ENCODE measurements at places on chromosomes 16 and 17.

- DNase-seq, result no peak
Observed at GRCh38 chr16:17939723-17940122, 396.8 kb downstream of the NPIPA8 start.

GRCh38 chr17:38628441-38628840, 22.7 kb upstream of the SRCIN1 start:
- peak; percentile 40 for DNase-seq

GRCh38 chr16:73536931-73537330, 489.0 kb upstream of the ZFHX3 start:
- DNase-seq, result no peak

- no peak for DNase-seq
Observed at GRCh38 chr17:83156408-83156807, 77.0 kb downstream of the METRNL start.

DNA sequence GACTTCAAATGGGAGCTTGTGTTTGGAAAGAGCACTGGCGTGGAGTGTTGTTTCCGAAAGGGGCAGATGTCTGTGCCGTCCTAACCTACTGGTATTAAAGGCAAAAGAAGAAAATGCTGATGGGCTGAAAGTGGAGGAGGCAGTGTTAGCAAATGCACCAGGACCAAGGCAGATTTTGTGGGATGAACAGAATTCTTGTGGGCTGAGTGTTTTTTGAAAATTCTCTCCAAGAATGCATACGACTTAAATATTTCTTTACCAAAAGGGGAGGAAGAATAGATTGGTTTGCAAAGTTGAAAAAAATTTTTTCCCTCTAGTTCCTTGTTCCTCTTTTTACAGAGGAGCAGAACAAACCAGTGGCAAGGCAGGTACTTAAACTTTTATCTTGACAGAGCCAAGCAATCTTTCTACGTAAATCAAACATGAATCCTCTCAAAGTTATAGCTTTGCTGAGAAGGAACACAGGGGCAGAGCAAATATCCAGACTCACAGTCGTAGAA, 16.8 kb downstream of the MARCHF10 start:
- DNase-seq, result no peak

DNA sequence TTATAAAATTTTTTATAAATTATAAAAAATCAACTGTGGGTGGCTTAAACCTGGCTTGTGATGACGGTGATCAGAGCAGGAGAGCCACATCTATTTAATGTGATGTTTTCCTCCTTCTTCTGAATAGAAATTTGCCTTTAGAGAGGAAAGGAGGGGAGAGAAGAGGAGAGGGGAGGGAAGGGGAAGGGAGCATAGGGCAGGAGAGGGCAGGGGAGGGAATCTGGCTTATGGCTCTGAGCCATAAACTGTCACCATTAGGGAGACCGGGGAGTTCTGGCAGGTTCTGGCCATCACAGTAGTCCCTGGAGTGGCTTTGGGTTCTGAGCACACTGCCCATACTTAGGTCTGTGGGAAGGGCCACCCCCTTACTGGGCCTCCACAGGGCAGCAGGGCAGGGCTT, 167.8 kb downstream of the ENGASE start:
- DNase-seq, result no peak

GRCh38 chr17:64413513-64413912, 22.9 kb upstream of the PECAM1 start:
- DNase-seq, result no peak
